Stimulated activated CD8-positive, alpha-beta memory T cell treated with anti-CD3 and anti-CD28 coated beads, Interleukin-4, amount 100 ng/mL, for 1 hour (primary cell): ENCODE measurements at places on chromosomes 6 and 20.

DNA sequence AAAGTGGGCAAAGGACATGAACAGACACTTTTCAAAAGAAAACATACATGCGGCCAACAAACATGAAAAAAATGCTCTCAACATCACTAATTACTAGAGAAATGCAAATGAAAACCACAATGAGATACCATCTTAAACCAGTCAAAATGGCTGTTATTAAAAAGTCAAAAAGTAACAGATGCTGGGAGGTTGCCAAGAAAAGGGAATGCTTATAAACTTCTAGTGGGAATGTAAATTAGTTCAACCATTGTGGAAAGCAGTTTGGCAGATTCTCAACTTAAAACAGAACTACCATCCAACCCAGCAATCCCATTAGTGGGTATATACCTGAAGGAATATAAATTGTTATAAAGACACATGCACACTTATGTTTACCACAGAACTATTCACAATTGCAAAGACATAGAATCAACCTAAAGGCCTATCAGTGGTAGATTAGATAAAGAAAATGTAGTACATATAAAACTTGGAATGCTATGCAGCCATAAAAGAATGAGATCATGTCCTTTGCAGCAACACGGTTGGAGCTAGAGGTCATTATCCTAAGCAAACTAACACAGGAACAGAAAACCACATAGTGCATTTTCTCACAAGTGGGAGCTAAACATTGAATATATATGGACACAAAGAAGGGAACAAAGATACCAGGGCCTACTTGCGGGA is 16.3 kb downstream of the CENPQ start:
- DNase-seq = no peak

DNA sequence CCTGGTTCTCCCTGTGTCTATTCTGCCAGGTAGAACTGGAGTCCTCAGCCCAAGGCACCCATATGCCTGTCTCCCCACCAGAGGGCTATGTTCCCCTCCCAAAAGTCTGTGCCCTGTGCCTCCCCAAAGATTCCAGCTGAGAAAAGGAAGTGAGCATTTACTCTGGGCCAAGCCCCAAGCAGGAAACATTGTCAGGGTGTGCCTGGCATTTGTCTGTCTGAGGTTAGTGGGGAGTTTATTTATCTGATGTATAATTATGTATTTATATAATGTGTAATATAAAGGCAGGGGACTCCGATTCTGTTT is 5.6 kb downstream of the GDF5 start:
- no peak for DNase-seq

DNA sequence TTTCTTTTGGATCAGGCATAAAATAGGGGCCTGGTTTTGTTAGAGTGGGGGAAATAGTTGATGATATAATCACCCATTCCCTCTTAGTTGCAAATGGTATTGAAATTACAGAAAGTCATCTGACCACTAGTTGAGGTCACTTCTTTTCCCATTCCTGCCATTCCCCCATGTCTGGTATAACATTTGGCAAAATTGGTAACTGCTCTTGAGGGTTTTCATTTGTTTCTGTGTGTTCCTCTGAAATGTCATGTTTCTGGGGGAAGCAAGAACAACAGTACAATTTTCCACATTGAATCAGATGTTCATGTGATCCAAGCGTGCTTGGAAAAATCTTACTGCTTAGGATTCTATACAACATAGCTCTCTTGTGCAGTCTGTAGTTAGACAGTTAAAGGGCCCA is 7.3 kb downstream of the AIG1 start:
- no peak for DNase-seq

DNA sequence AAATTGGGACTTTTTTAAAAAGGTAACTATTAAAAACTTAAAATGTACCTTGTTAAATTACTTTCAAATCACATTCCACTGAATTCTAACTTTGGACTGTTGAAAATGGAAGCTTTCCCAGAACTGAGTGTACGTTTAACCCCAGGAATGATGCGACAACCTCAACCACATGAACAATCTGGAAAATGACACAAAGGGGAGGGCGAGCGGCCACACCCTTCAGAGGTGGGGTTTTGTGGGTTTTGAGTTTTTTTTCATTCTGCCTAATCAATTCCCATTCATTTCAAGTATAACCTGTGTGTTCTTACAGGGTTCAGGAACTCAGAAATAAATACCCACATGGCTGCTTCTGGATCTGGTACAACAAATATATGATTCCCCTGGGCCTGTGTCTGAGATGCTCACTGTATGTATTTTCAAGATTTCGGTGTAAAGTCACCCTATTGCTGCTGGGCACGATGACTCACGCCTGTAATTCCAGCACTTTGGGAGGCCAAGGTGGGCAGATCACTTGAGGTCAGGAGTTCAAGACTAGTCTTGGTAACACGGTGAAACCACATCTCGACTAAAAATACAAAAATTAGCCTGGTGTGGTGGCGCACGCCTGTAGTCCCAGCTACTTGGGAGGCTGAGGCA is 21.6 kb downstream of the CNKSR3 start:
- DNase-seq = no peak

DNA sequence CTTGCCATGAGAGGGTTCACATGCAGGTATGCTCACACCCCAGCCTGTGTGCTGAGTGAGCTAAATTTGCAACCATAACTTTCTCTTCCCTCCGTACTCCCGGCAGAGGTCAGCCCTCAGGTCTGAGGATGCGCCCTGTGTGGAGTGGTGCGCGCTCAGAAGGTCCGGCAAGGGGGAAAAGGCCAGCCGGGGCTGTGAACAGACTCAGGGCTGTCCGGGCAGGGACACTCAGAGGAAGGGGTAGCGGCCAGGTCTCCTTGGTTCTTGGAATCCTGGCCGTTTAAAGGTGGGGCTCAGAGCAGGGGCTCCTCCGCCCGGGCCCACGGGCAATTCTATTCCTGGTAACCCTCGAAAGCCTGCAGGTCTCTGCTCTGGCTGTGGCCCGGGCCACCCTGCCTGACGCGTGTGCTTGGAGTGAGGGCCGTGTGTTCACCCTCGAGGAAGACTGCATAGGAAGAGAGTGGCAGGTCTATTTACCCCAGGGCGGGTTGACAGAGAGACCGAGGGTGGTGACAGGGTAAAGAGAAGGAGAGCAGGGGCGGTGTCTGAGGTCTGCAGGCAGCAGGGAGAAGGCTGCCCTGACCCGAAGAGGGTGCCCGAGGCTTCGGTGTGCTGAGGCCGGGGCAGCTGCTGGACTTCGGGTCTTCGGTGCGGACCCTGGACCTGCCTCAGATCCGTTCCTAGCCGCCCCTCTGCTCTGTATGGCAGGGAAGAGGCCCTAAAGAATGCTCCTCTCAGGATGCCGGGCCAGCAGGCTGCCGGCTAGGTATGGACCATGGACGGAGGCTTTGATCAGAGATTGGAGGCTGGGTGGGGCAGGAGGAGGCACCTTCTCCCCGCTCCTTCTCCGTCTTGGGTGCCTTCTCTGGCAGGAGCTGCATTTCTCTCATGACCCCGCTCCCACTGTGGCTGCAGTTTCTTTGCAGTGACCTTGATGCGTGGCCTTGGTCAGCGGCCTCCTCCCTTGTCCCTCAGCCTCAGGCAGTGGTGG is 131.1 kb upstream of the ARMC2 start:
- no peak for DNase-seq

- no peak for DNase-seq
These were observed 23.0 kb upstream of the ECHDC1 start for GRCh38 chr6:127366282-127367022.
